ENCODE measurements at places on chromosomes 1 and 21.

DNA sequence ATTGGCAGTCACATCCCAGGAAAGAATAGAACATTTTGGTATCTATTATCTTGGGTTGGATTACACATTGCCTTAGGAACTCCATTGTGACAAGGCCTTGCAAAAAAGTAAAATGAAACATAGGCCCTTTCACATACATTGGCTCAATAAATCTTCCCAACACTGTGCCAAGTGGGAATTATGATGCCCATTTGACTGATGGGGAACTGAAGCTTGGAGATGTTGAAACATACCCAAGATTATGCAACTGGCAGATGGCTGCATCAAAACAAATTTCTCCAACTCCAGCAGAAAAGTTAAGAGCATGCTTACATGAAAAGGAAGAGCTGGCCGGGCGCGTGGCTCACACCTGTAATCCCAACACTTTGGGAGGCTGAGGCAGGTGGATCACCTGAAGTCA, 26.9 kb downstream of the PLEKHO1 start:
- DNase-seq: no peak

DNA sequence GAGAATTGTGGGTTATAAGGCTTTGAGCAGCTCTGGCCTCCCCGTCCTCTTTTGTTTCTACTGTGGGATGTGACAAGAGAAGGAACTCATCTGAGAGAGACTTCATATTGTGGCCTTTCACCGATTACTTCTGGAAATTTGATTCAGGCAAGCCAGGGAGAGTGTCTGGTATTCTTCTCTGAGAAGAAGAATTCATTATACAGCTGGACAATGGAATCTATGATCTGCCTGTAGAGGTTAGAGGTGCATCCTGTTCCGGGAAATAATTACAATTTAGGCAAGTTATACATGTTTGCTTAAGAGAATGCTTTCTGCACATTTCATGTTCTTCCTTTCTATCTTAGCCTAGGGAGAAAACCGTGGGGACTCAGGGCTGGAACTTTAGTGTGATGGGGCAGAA, 12.8 kb upstream of the RNU1-2 start:
- no peak for DNase-seq

DNA sequence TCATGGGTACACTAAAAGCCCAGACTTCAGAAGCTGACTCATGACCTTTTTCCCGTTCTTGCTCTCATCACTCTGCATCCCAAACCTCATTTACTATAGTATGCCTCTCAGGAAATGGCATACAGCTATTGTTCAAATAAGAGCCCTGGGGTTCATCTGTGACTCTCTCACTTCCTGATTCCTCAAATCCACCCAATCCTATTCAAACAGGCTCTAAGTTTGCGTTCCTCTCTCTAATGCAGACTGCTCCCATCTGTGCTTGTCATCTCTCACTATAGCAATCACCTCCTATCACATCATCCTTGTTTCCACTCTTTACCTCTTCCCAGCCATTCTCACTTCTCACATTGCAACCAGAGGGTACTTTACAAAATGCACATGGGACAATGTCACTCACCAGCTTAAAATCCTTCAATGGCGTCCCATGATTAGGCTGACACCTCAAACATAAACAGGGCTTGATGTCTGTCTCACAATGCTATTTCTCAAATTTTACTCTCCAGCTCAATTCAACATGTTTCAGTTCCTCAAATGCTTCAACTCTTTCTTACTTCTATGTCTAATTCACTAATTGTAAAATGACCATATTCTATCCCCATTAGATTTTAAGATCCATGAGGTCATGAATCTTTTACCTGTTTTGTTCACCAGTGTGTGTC, 408.4 kb downstream of the NTNG1 start:
- no peak for DNase-seq

- DNase-seq: no peak
Observed at GRCh38 chr1:95407131-95407885, 173.3 kb downstream of the RWDD3 start.

- no peak for DNase-seq
Observed at GRCh38 chr1:171115280-171115897, 24.7 kb downstream of the FMO3 start.

DNA sequence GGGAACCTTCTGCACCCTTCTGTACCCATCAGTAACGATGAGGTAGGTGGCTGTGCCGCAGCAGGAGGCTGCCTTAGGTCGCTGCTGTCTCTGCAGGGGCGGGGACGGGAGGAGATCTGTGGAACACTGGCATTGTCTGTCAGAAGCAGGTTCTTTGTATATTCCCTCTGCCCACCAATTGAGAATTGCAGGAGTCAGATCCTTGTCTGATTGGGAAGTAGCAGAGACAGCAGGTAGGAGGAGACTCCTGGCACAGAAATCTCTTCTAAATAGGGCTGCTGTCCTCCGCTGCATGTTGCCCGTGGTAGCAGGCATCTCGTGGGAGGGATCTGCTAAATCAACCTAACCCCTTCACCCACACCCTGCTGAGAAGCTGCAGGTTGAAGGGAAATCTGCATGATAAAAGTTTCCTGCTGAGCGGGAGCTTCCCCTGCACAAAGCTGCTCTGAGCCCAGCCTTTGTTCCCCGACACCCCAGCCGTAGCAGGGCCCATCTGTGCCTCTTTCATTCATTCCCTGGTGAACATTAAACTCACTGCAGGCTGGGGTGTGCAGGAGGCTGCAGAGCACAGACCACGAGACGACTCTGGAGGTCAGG, 15.9 kb downstream of the SARS1 start:
- DNase-seq: peak; percentile 99

- DNase-seq: no peak
Observed at GRCh38 chr1:102852613-102853012, 255.7 kb downstream of the COL11A1 start.

- no peak for DNase-seq
Observed at GRCh38 chr1:228982637-228983036, 247.4 kb downstream of the RHOU start.

DNA sequence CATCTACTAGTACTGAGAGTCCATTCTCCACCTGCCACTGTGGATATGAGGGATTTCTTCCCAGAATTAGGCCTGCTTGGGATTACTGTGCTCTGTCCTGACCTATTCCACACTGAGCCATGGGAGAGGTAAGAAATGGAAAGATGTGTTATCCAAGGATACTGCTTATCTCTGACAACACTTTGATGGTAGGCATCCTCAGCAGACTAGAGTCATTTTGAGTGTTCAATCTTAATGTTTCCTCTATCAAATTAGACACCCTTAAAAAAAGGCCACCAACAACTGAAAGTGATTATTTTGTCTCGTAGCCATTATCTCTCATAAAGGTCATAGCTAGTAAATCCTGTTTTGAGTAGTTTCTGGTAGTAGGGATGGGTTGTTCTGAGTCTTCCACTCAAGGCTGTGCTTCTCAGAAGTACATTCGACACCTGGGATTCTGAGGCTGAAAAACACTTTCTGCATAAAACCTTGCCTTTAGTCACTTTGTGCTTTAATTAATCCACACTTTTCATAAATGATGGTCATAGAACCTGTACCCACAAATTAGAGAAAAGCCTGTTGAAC, 8.8 kb downstream of the ATPAF1 start:
- DNase-seq: no peak
